Kidney glomerular epithelial cell (primary cell): ENCODE measurements at places on chromosomes 7 and 10.

GRCh38 chr7:157937406-157937805, 600.6 kb downstream of the DNAJB6 start:
- no peak for DNase-seq

DNA sequence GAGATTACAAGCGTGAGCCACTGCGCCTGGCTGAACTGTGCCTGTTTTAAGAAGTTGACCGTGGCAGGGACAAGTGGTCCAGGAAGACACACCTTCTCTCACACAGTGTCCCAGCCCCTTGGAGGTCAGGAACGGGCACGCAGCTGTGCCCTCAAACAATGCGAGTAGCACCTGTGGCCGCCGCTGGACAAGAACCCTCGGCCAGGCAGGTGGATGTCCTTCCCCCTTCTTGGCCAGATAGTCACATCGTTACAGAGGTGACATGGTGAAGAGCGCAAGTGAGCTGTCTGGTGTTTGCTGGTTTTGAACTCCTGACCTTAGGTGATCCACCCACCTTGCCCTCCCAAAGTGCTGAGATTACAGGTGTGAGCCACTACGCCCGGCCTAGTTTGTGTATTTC, 8.8 kb downstream of the ZFAND2A start:
- no peak for DNase-seq

- DNase-seq, result no peak
These were observed 104.3 kb downstream of the GFRA1 start for GRCh38 chr10:116168745-116169144.

- no peak for DNase-seq
These were observed 142.4 kb upstream of the SAMD8 start for GRCh38 chr10:74969093-74969492.

DNA sequence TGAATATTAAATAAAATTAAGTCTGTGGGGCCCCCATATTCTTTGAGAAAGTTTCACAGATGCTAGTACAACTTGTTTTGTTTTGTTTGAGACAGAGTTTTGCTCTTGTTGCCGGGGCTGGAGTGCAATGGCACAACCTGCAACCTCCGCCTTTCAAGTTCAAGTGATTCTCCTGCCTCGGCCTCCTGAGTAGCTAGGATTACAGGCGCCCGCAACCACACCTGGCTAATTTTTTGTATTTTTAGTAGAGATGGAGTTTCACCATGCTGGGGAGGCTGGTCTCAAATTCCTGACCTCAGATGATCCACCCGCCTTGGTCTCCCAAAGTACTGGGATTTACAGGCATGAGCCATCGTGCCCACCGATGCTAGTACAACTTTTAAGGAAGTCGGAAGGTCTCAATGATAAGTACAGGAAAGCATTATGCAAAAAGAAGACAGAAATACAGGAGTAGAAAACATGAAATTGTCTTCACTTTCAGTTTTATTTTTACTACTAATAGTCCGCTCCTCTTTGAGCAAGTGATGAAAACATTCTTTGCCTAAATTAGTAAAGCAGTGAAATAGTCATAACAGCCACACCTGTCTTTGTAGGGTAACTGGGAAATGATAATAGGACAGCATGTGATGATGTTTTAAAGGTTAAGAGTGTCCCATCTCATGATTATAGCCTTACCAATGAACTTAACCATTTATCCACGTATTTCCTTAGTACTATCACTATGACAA, 147.5 kb downstream of the SEMA3D start:
- DNase-seq, result no peak

- DNase-seq, result no peak
These were observed 55.0 kb upstream of the C10orf120 start for GRCh38 chr10:122754491-122755235.
